Muscle of arm (tissue), 14 donors: ENCODE measurements at places on chromosomes 1 and 21. TPM values are rescaled to one million over a fixed set of nuclear protein-coding genes. Genes with fewer than 3 reads are reported as not detected.

- DNase-seq = no peak
These were observed 145.8 kb upstream of the ERRFI1 start for GRCh38 chr1:8171751-8172464.

DNA sequence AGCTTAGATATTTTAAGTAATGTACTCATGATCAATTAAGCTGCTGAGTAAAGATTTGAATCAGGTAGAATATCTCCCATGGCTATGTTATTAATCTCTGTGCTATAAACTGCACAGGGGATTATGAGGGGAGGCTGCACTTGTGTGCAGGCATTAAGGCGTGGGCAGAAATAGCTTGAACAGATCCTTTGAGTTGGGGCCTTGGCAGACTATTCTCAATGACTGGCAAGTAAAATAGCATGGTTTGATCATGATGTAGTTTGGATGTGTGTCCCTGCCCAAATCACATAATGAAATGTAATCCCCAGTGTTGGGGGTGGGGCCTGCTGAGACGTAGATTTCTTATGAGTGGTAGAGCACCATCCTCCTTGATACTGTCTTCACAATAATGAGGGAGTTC, 220.3 kb downstream of the PLPP3 start:
- DNase-seq = peak; percentile 38

Gene NEXN
- 273 TPM for polyA plus RNA-seq

Gene CLCN6
- polyA plus RNA-seq = 12.1 TPM

DNA sequence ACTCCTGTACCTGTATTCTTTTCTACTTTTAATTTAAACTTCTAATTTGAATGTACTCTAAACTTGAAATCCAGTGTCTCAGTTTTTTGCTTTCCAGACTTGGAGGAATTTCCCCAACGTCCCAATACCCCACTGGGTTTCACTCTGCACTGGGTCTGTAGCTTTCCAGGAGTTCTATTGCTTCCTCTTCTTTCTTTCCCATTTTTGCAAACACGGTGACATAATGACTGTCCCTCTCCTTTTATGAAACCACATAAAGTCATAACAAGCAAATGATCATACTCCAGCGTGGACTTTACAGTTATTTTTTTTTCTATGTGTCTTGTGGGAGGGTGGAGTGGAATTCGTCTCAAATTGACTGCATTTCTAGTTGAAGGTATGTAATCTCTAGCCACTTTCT, 97.1 kb downstream of the FASLG start:
- DNase-seq = no peak

- DNase-seq = no peak
These were observed 190.2 kb upstream of the LYPLAL1 start for GRCh38 chr1:218983433-218983832.

DNA sequence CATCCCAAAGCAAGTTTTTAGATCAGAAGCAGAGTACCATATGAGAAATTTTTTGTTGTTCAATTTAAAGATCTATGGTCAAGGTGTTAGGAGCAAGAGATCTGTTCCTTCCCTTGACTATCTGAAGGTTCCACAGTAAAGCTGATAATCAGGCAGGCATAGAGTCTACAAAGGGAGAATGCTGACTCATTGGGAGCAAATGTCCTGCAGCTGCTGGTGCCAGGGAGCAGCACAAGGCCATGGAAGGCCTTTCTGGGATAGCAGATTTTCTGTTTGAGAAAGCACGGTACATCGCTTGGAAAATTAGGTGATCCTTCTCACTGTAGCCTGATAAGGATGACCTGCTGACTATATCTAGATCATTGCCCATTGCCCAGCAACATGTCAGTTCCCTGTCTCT, 210.1 kb upstream of the C1orf87 start:
- no peak for DNase-seq

Gene HES3
- polyA plus RNA-seq = not detected

- no peak for DNase-seq
These were observed 18.4 kb upstream of the DNASE2B start for GRCh38 chr1:84379917-84380180.

Gene GREM2
- polyA plus RNA-seq = not detected

DNA sequence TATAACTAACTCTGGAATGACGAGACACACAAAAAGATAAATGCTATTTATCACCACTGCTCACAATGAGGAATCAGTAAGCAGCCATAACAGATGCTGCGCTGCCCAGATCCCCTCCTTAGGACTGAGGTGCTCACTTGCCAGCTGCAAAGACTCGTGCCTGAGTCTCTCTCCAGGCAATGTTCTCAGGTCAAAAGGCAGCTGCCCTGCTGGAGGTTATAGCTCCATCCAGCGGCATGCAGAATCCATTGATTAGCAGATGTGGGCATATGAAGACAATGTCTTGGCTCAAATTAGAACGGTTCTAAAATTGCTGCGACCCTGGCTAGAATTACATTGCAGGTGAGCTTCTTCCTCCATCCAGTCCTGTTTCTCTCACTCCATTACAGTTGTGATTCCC, 328.2 kb upstream of the CHRM3 start:
- DNase-seq = no peak

Gene FALEC
- polyA plus RNA-seq = 0.64 TPM

Gene LIPI
- polyA plus RNA-seq = not detected

DNA sequence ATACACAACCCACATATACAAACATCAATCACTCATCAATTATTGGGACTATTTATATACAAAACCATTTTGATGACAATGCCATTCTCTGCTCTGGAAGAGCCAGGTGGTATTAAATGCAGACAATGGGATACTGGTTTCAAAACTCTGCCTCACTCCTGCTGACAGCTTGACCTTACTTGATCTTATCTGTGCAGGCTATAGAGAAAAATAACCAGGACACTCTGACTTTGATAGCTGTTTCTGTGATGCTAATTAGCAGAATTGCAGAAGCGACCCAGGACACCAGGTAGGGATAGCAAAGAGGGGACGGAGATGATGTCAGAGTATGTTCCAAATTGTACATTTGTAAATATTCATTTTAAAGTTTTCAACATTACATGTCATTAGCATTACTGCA, 89.5 kb downstream of the OLFM3 start:
- DNase-seq = no peak

GRCh38 chr1:108114033-108114599, 86.0 kb downstream of the SLC25A24 start:
- DNase-seq = no peak

Gene C1orf116
- polyA plus RNA-seq = not detected

DNA sequence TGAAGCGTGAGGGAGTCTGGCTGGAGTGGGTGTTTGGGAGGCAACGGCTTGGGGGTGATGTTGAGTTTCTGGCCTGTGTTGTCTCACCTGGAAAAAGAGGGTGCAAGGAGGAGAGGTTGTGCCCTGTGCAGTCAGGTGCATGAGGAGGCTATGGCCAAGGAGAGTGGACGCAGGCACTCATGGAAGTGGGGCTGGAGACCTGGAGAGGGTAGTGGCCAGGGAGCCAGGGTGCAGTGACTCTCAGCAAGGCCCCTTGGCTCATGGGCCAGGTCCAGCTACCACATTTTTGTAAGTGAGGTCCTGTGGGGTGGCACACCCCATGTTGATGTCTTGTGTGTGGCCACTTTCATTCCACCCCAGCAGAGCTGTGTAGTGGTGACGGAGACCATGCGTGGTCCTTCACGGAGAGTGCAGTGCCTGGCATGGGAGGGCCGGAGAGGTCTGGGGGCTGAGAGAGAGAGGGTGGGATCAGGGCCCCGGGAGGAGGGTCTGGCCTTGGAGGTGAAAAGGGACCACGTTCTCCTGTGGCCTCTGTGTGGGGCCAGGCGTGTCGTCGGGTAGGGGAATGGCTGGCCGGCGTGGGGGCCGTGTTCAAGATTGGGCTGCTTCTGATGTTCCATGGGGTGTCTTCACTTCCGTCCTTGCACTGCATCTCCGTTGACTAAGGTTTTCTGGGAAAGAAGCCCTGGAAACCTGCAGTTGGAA, 6.1 kb downstream of the SNAP47 start:
- DNase-seq = no peak

DNA sequence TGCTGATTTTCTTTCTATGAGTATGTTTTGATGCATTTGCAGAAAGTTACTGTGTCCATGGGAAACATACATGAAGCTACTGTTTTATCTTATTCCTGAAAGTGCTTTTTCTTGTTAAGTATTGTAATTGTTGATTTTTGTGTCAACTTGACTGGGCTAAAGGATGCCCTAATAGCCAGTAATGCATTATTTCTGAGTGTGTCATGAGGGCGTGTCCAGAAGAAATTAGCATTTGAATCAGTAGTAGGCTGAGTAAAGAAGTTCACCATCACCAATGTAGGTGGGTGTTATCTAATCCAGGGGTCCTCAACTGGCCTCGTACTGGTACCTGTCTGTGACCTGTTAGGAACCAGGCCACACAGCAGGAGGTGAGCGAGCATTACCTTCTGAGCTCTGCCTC, 760.2 kb downstream of the PLA2G4A start:
- no peak for DNase-seq

DNA sequence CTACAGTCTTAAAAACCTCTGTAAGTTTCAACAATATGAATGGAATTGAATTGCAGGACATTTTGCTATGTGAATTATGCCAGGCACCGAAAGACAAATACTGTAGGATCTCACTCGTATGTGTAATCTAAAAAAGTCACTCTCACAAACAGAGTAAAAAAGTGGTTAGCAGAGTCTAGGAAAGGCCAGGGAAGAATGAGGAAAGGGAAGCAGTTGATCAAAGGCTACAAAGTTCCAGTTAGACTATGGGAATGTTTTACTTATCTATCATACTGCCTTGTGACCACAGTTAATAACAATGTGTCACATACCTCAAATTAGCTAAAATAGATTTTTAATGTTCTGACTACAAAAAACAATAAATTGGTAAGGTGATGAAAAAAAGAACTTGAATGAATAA, 565.4 kb upstream of the BRINP3 start:
- DNase-seq = no peak

DNA sequence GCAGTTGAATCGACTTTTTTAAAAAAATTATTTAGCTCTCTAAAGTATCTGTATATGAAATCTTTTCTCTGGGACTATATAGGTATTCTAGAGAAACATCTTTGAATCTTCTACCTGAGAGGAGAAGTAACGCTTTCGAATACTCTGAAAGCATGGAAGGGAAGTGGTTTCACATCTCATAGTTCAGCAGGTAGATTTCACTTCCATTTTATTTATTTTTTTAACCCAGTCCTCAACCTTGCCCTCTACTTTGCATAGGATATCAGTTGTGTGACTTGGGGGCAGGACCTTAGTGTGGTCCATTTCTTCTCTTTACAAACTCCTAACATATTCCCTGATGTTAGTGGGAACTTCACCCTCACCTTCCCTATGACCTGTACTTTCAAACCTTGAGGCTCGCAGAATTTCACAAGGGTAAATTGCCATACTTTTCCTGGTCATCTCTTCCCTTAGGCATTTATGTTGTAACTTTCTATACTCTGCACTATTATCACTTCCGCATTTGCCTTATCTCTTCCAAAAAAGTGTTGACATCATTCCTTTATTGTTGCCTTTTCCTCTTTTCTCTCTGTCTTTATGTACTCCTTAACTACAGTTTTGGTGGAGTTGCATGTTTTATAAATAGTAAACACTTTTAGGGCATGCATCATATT, 1208.5 kb upstream of the ADGRL4 start:
- no peak for DNase-seq

Gene SIK1
- polyA plus RNA-seq = 2.6 TPM

Gene FCGR1A
- polyA plus RNA-seq = 3.1 TPM

DNA sequence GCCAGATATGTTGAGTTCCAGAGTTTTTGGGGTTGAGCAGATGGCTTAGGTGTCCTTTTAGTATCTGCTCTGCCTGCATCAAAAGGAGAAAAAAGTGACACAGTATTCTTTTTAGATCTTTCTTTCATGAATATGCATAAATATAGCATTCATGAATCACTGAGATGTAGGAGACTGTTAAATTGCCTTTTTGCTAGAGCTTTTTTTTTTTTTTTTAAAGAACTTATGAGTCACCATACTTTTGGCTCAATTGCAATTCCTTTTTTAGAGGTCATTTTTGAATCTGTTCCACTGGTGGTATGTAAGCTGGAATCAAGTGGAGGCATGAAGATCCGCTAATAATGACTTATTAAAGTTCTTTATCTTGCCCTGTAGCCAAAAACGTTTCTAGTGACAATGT, 480.9 kb upstream of the ZRANB2 start:
- no peak for DNase-seq

DNA sequence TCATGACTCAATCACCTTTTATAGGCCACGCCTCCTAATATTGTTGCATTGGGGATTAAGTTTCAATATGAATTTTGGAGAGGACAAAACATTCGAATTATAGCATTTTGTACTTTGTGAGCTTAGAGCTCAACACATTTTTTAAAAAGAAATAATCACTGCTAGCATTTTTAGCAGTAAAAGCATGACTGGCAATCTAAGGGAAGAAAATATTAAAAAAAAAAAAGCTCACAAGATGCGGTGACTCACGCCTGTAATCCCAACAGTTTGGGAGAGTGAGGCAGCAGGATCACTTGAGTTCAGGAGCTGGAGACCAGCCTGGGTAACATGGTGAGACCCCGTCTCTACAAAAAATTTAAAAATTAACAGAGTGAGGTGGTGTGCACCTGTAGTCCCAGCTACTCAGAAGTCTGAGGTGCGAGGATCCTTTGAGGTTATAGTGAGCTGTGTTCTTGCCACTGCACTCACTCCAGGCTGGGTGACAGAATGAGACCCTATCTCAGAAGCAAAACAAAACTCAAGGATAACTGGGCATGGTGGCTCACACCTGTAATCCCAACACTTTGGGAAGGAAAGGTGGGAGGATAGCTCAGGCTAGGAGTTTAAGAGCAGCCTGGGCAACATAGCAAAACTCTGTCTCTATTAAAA, 28.8 kb upstream of the DIPK1A start:
- DNase-seq = no peak

DNA sequence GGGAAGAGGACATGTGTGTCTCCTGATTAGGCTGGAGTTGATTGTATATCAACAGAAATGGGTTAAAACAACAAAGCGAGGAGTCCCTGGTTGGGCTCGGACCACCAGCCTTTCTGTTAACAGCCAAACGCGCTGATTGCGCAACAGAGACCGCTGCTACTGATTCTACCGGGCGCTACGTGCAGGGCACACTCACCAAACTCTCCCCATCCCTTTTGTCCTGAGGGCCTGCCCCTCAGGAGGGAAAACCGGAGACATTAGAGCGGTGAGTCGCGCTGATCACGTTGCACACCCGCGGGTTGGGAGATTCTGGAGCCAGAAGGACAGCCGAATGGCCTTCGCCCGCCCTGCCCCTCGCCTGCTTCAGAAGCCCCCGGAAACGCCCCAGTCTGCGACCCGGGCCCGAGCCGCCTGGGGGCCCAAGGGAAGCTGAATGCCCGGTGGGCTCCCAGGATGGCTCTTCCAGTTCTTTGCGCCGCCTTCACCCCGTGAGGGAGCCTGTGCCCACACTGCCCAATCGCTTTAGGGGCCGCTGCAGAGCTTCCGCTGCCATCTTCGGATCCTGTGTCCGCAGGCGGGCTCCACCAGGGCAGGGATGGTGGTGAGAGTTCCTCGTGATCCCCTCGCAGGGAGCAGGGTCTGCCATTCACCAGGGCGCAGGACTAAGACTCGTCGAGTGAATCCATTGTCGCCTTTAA, 165.4 kb upstream of the NBPF11 start:
- DNase-seq = no peak

GRCh38 chr1:11893907-11894251, 32.3 kb downstream of the KIAA2013 start:
- no peak for DNase-seq

Gene MYOC
- not detected for polyA plus RNA-seq
